Osteoblast (primary cell): ENCODE measurements at places on chromosomes 16 and 17. TPM values are rescaled to one million over a fixed set of nuclear protein-coding genes. Genes with fewer than 3 reads are reported as not detected.
A peak's percentile ranks its signal among the peaks of the same experiment; 100 is the strongest.

DNA sequence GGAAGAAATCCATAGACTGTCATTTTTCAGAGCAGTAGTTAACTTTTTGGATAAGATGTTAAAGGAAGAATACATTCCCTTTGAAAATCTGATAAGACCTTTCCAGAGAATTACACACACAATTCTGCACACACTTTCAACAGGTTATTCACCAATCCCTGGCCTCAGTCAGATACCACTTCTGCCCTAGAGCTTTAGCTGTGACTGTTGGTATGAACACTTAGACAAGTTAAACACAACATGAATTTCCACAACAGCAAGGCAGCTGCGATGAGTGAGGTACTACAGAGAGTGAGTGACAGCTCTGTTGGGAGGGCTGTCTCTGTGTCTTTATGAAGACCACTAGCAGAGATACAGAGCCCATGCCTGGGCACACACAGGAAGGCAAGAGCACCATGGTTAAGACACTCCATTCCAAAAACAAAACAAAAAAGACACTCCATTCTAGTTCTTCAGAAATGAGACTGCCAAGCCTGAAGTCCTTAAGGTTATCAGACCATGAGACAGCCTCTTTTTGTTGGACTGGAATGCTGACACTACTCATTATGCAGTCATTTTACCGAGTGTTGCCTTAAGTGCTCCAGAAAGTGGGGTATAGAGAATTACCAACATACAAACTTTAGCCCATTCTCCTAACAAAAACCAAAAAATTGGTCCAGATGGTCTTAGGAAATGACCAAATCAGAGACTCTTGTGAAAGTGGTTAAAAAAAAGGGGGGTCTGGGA lies 42.4 kb downstream of the TOM1L2 start:
- H3K36me3 ChIP-seq, result no peaks in the 10 kb centered on the region
- no peak for DNase-seq
- peaks cover 61% of the 10 kb centered on the region for H3K4me1 ChIP-seq
- H3K27me3 ChIP-seq, result no peaks in the 10 kb centered on the region
- peak overlapping the region; percentile 8 for H3K27ac ChIP-seq
- H3K4me3 ChIP-seq, result no peak overlapping the region

GRCh38 chr17:39706383-39706782 lies 6.5 kb downstream of the ERBB2 start:
- H3K4me1 ChIP-seq, result peaks cover 9% of the 10 kb centered on the region
- no peak overlapping the region for H3K27ac ChIP-seq
- no peaks in the 10 kb centered on the region for H3K27me3 ChIP-seq
- peaks cover 33% of the 10 kb centered on the region for H3K36me3 ChIP-seq
- no peak overlapping the region for H3K4me3 ChIP-seq
- no peak for DNase-seq

GRCh38 chr17:292016-292415 lies 60.6 kb downstream of the RPH3AL start:
- no peaks in the 10 kb centered on the region for H3K36me3 ChIP-seq
- H3K4me1 ChIP-seq, result no peaks in the 10 kb centered on the region
- H3K27me3 ChIP-seq, result peaks cover 4% of the 10 kb centered on the region
- DNase-seq, result peak; percentile 80

DNA sequence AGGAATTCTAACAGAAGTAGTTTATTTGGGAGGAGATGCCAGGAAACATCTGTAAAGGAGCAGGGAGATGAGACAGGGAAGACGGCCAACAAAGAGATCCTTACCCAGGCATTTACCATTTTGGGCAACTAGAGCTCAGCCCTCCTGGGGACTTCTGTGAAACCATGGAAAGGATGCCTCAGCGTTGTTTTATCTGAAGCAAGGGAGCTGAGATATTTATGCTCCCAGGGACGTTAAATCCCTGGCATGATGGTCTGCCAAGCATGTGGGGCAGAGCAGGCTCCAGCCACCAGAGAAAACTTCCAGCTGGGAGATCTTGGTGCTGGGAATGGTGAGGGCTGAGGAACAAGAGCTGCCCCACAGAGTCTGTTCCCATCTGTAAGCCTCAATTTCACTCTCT lies 114.8 kb upstream of the FOXF1 start:
- H3K27me3 ChIP-seq, result peaks cover 10% of the 10 kb centered on the region
- no peak overlapping the region for H3K4me3 ChIP-seq
- DNase-seq, result no peak
- peaks cover 10% of the 10 kb centered on the region for H3K4me1 ChIP-seq
- H3K27ac ChIP-seq, result no peak overlapping the region

Gene SOST
- not detected in 2 replicates for total RNA-seq

Gene RNF135
- total RNA-seq, result 10.6 and 11.2 TPM in 2 replicates
